ENCODE measurements at places on chromosomes 3 and 15. TPM values are rescaled to one million over a fixed set of nuclear protein-coding genes. Genes with fewer than 3 reads are reported as not detected.
A peak's percentile ranks its signal among the peaks of the same experiment; 100 is the strongest.

Gene BMF
- polyA plus RNA-seq = 0.30 TPM

Gene ANKRD34C
- polyA plus RNA-seq = not detected

Gene ARHGEF26
- 1.4 TPM for polyA plus RNA-seq

Gene JMJD7
- polyA plus RNA-seq = 8.2 TPM

Gene C3orf70
- 0.01 TPM for polyA plus RNA-seq

Gene DAZL
- polyA plus RNA-seq = not detected

DNA sequence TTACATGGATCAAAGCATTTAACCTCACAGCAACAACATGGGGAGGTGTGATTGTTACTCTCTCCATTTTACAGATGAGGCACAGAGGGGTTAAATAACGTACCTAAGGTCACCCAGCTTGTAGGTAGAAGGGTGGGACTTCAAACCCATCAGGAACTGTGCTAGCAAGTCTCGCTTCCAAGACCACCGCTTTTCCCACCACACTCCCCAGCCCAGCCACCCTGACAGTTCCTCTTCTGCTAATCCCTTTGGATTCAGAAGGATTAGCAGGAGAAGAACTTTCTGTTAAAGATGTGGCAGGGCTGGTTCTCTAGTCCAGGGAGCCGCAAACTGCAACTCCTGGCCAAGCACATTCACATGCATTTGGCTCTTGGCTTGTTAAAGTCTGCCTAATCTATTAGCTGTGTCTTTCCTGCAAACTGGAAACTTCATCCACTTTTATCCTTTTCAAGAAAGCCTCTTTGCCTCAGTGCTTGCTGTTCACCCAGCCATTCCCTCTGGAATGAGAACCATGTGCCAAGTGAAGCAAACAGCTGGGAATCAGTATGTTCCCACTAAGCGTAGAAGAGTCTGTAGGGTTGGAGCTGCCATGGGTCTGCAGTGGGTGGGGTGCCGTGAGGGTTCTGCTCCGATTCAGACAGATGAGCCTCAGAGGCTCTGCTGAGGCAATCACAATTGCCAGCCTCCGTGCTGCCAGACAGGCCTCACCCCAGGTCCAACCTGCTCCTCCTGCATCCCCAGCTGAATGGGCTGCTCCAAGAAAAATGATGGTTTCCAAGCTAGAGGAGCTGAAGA is 44.6 kb downstream of the POMGNT2 start:
- no peaks in the 10 kb centered on the region for H3K36me3 ChIP-seq
- no peak for DNase-seq
- no peaks in the 10 kb centered on the region for H3K4me1 ChIP-seq
- H3K4me3 ChIP-seq = no peak overlapping the region

- H3K27ac ChIP-seq = no peak overlapping the region
- no peak overlapping the region for H3K4me3 ChIP-seq
- H3K4me1 ChIP-seq = no peaks in the 10 kb centered on the region
- H3K27me3 ChIP-seq = peaks cover 22% of the 10 kb centered on the region
- H3K36me3 ChIP-seq = no peaks in the 10 kb centered on the region
Observed at GRCh38 chr3:53643757-53644156, 149.3 kb downstream of the CACNA1D start.

DNA sequence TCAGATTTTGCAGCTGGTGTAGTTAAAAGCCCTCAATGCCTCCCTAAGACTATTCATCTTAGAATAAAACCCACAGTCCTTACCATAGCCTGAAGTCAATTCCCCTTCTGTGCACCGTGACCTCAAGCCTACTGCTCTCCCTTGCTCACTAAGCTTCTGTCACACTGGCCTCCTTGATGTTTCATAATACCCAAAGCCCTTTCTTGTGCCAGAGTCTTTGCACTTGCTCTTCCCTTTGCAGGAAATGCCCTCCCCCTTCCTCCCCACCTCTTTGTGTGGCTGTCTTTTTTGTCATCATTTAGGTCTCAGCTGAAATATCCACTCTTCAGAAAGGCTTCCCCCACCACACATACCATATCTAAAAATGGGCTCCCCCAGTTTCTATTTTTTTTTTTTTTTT is 4.2 kb upstream of the PLEKHO2 start:
- no peaks in the 10 kb centered on the region for H3K36me3 ChIP-seq
- H3K4me3 ChIP-seq = no peak overlapping the region
- no peaks in the 10 kb centered on the region for H3K27me3 ChIP-seq
- DNase-seq = no peak

- no peak overlapping the region for H3K27ac ChIP-seq
- H3K4me3 ChIP-seq = no peak overlapping the region
- peaks cover 8% of the 10 kb centered on the region for H3K4me1 ChIP-seq
- H3K36me3 ChIP-seq = no peaks in the 10 kb centered on the region
- no peak for DNase-seq
Observed at GRCh38 chr15:41581110-41581509, 22.1 kb downstream of the TYRO3 start.

GRCh38 chr3:50294492-50295403 is 2.5 kb upstream of the IFRD2 start:
- no peaks in the 10 kb centered on the region for H3K27me3 ChIP-seq
- peaks cover 22% of the 10 kb centered on the region for H3K4me1 ChIP-seq
- H3K36me3 ChIP-seq = peaks cover 15% of the 10 kb centered on the region
- no peak for DNase-seq
- no peak overlapping the region for H3K27ac ChIP-seq
- H3K4me3 ChIP-seq = no peak overlapping the region

GRCh38 chr15:42723068-42723467 is 13.9 kb downstream of the CDAN1 start:
- no peak for DNase-seq
- no peaks in the 10 kb centered on the region for H3K27me3 ChIP-seq
- H3K4me1 ChIP-seq = peaks cover 5% of the 10 kb centered on the region
- H3K36me3 ChIP-seq = peaks cover 30% of the 10 kb centered on the region

- H3K27me3 ChIP-seq = peaks cover 4% of the 10 kb centered on the region
- DNase-seq = no peak
- no peaks in the 10 kb centered on the region for H3K36me3 ChIP-seq
- H3K4me3 ChIP-seq = no peak overlapping the region
- no peaks in the 10 kb centered on the region for H3K4me1 ChIP-seq
Observed at GRCh38 chr3:39221141-39221530, 28.7 kb upstream of the XIRP1 start.

- H3K27me3 ChIP-seq = no peaks in the 10 kb centered on the region
- no peak overlapping the region for H3K27ac ChIP-seq
- H3K4me3 ChIP-seq = no peak overlapping the region
Observed at GRCh38 chr3:162224746-162225145, 728.1 kb downstream of the OTOL1 start.

DNA sequence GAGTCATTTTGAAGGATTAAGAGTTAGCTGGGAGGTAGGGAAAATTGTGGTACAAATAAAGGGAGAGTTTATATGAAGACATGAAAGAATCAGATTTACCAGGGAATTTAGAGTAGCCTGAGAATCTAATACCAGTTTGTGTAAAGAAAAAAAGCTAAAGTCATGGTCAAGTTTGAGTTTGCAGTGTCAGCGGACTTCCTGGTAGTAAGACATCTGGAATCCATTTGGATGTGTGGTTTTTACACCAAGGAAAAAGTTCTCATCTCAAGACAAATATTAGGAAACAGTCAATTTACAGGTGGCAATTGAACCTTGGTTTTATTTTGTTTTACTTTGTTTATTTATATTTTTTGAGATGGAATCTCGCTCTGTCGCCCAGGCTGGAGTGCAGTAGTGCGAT is 1.5 kb upstream of the P2RY12 start:
- no peaks in the 10 kb centered on the region for H3K4me1 ChIP-seq
- DNase-seq = no peak
- no peak overlapping the region for H3K27ac ChIP-seq
- no peak overlapping the region for H3K4me3 ChIP-seq

GRCh38 chr3:144585953-144586352 is 614.3 kb downstream of the DIPK2A start:
- H3K27me3 ChIP-seq = no peaks in the 10 kb centered on the region
- H3K36me3 ChIP-seq = no peaks in the 10 kb centered on the region
- H3K4me3 ChIP-seq = no peak overlapping the region
- H3K27ac ChIP-seq = no peak overlapping the region
- no peak for DNase-seq
- no peaks in the 10 kb centered on the region for H3K4me1 ChIP-seq

- peaks cover under 1% of the 10 kb centered on the region for H3K36me3 ChIP-seq
- no peak for DNase-seq
- peak overlapping the region; percentile 72 for H3K4me3 ChIP-seq
- H3K27me3 ChIP-seq = peaks cover 30% of the 10 kb centered on the region
- H3K27ac ChIP-seq = peak overlapping the region; percentile 86
Observed at GRCh38 chr15:70098461-70099166, 897 bp upstream of the TLE3 start.

DNA sequence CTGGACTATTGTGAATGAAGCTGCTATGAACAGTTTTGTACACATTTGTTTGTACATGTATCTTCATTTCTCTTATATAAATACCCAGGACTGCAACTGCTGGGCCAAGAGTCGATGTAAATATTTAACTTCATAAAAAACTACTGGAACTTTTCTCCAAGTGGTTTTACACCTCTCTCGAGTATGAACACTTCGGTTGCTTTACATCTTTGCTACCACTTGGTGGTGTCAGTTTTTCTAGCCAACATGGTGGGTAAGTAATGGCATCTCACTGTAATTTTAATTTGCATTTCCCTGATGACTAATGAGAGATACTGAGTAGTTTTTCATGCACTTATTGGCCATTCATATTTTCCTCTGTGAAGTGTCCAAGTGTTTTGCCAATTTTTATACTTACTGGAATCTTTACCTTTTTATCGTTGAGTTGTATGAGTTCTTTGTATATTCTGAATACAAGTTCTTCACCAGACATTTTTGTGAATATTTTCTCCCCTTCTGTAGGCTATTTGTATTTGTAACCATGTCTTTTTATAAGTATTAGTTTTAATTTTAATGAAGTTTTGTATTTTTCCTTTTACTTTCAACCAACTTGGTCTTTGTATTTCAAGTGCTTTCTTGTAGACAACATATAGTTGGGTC is 44.4 kb downstream of the PCOLCE2 start:
- H3K27ac ChIP-seq = no peak overlapping the region
- no peaks in the 10 kb centered on the region for H3K36me3 ChIP-seq
- DNase-seq = no peak
- no peak overlapping the region for H3K4me3 ChIP-seq

GRCh38 chr3:46714728-46715506 is 2.8 kb downstream of the PRSS50 start:
- H3K4me3 ChIP-seq = no peak overlapping the region
- no peak overlapping the region for H3K27ac ChIP-seq
- peaks cover 10% of the 10 kb centered on the region for H3K4me1 ChIP-seq

DNA sequence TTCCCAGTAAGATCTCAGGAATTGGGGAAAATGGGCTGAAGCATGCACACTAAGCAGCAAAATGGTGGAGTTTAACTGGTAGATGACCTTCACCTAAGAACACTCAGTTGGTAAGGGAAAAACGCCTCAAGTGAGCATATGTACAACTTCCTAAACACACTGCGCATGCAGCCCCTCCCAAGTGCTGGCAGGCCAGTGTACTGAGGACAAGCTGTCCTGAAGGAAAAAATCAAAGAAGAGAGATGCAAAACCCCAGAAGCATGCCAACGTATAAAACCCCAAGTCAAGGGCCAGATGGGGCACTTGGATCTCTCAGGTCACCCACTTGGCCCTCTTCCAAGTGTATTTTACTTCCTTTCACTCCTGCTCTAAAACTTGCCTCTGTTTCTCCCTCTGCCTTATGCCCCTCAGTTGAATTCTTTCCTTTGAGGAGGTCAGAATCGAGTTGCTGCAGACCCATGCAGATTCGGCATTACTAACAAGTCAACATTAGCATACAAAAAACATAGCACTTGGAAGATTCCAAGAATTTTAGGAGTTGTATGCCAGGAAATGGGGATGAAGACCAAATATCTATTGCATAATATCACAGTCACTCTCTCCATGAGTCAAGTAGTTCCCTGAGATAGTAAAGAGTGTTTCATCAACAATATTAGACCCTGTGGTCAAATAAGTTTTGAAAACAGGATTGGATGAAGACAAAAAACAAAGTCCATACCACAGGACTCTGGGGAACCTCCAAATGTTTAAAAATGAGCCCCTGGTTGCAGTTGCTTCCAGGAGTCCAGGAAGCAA is 10.8 kb upstream of the FYCO1 start:
- no peak for DNase-seq
- H3K27ac ChIP-seq = no peak overlapping the region
- no peak overlapping the region for H3K4me3 ChIP-seq
- H3K36me3 ChIP-seq = no peaks in the 10 kb centered on the region
- H3K27me3 ChIP-seq = no peaks in the 10 kb centered on the region

DNA sequence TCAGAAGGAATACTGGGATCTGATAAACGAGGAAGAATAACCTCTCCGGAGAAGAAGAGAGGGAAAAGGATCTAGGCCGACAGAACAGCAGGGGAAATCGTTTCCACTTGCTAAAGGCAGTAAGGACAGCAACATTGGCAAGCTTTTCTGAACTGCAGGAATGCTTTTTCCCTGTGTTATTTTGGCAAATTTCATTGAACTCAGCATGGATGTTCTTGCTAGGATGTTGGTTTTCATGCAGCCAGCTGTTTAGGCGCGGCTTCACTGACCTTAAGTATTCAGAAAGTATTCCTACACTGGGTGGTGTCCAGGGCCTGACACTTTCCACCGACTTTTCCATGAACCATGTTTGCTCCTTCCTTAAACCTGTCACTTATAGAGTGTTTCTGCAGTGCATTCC is 489.7 kb downstream of the CNTN3 start:
- no peak overlapping the region for H3K4me3 ChIP-seq
- no peaks in the 10 kb centered on the region for H3K4me1 ChIP-seq
- no peak overlapping the region for H3K27ac ChIP-seq
- DNase-seq = no peak
- H3K27me3 ChIP-seq = no peaks in the 10 kb centered on the region
- no peaks in the 10 kb centered on the region for H3K36me3 ChIP-seq

GRCh38 chr15:38398134-38398533 is 55.8 kb upstream of the FAM98B start:
- H3K4me3 ChIP-seq = no peak overlapping the region
- H3K4me1 ChIP-seq = peaks cover 12% of the 10 kb centered on the region
- H3K27ac ChIP-seq = no peak overlapping the region
- H3K27me3 ChIP-seq = peaks cover 6% of the 10 kb centered on the region
- peak; percentile 40 for DNase-seq
